ENCODE measurements at places on chromosomes 5 and 9. TPM values are rescaled to one million over a fixed set of nuclear protein-coding genes. Genes with fewer than 3 reads are reported as not detected.

OLFM1 gene
- 0.13 TPM for total RNA-seq

GRXCR2 gene
- total RNA-seq: not detected

RMRP gene
- 24,429 TPM for total RNA-seq

TNC gene
- 373 TPM for total RNA-seq

ADAMTS12 gene
- total RNA-seq: 15.2 TPM

SLC36A2 gene
- not detected for total RNA-seq

SLC34A3 gene
- not detected for total RNA-seq

SPEF2 gene
- 5.5 TPM for total RNA-seq

CCL27 gene
- total RNA-seq: 0.23 TPM

SMIM33 gene
- total RNA-seq: not detected

HTR1A gene
- total RNA-seq: not detected

MZB1 gene
- total RNA-seq: not detected

PIK3R1 gene
- total RNA-seq: 11.7 TPM

NTNG2 gene
- 0.80 TPM for total RNA-seq

ZDHHC11B gene
- total RNA-seq: 0.05 TPM

ANGPTL2 gene
- total RNA-seq: 10.1 TPM

SUSD3 gene
- 0.72 TPM for total RNA-seq

PCDHA1 gene
- total RNA-seq: 2.5 TPM

All from A375 (cell line).